DMS79 (cell line): ENCODE measurements at places on chromosomes 2 and 18.
A peak's percentile ranks its signal among the peaks of the same experiment; 100 is the strongest.

DNA sequence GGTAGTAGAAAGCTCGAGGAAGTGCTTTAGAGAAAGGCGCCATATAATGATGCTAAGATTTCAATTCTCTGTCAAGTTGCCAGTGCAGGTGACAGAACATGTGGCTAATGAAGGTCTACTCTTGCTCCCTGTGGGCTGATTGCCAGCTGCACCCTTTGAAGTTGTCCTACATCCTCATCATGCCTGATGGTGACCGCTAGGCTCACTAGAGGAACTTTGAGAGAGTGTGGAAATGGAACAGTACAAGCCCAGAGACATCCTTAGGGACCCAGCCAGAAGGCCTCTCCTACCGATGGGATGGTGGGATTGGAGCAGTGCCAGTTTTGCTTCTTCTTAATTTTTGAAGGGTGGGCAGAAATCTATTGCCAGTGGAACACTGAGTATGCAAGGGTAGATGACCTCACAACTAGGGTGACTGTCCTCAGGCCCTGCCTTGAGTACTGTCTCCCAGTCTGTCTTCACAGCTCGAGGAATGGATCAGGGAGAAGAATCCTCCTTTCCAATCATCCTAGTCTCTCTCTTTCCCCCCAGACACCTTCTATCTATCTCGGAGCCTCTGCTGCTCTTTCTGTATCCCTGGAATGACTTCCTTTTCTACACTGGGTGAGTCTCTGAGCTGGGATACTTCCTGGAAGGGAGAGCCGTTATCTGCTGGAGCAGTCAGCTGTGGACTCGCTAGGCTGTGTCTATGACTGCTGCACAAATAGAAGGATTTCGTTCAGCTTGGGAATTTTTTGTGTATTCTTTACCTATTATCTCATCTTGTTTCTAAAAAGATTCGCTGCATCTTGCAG, 33.5 kb downstream of the LGALSL start:
- no peak for DNase-seq

DNA sequence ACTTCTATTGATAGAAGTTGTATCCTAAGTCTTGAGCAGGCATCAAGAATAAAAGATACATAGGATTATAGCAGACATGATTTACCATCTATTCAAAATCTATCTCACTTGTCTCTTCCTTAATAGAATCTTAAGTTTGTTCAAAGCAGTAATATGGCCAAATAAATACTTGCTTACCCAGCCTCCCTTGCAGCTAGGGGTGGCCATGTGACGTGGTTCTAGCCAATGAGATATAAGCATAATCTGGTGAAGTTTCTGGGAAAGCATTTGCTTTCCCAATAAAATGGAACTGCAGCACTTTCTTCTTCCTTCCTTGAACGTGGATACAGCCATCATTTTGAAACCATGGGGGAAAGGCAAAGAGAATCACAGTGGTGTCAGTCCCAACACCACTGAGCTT, 33.7 kb upstream of the SLC1A4 start:
- DNase-seq, result no peak

DNA sequence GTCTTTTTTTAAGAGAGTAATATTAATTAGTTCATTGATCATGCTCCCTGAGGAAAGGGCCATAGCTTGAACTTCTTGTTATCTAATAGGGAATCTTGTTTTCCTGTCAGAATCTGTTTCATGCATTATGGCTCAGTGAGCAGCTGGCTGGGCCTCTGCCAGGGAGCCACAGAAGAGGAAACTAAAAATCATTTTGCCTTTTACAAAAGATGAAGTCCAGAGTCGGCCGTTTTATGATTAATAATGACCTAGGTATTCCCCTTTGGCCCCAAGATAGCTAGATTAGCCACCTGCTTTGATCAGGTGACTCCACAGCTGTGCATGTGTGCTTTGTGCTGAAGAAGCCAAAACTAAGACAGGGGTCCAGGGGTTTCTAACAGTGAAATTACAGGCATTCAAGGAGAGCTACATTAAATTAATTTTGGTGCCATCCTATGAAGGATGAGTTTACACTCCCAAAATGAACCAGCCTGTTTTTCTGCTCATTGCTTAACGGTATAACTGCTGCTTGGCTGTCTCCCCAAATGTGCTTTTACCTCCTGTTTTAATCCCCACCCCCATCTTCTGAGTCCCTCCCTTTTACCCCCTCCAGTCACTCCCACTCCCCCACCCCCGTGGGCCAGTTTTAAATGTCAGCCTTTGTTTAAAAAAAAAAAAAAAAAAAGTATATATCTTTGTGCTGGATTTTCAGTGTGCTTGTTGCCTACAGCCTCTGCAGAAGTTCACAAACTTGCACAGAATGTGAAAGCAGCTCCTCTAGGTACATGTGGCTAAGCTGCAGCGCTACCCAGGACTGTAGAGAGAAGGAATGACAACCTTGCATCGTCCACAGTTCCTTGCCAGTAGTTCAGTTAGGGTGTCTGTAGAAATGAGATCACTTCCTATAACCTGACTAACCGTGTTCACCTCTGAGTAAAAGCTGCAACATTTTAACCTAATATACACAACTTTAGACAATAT, 93.1 kb downstream of the CABLES1 start:
- DNase-seq, result peak; percentile 42

GRCh38 chr2:205383601-205384000, 298.7 kb upstream of the NRP2 start:
- no peak for DNase-seq

GRCh38 chr2:224086226-224086914, 47.3 kb upstream of the SERPINE2 start:
- DNase-seq, result no peak

DNA sequence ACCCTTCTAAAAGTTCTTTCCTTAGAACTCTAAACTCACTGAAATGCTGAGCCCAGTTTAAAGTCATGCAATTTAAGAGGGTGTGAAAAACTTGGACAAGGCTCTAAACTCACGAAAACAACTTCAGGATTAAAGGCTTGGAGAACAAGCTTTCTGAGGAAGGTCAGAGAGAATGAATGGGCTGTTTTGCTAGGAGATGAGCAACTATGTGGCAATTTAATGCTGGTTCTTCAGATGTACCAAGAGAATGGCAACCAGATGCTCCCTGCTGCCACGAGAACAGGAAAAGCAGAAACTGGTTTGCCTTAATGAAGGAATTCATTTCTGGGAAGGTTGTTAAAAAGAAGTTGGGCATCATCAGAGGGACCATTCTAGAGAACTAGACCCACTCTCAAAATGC, 77.8 kb upstream of the PMAIP1 start:
- no peak for DNase-seq

DNA sequence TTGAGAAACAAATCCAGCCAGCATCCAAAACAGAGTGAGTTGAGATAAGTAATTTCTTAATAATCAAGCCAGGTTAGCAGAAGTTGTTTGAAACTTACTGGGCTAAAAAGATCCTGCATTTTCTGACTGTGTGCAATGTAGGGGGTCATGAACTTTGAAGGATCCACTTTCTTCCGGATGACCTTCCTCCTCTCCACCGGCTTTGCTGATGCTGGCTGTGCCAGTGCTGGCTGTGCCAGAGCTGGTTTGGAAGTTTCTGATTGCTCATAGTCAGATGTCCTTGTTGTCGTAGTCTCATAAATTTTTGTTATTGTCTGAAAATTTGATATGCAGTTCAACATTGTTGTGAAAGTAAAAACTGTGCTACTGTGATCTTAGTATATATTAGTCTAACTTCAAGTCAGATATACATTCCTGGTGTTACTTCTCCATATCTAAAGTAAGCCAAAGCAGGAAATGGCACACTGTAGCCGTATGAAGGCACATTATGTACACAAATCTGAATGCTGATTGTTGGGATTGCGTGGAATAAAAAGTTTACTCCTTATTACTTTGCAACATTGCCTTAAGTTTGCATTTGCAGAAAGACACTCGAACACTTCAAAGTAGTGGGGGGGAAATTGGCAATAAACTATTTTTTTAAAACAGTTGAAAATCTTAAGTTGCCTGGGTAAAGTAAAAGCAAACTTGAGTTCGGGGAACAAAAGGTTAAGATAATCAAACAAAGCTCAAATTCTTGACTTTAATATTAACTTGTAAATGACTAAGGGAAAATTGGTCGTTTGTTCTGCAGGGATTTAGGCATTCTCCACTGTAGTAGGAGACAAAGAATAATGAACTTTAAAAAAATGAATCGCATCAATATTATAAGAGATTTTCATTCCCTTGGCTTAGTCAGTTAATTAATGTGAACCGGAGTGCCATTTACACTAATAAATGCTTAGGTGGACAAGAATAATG, 6.4 kb downstream of the NEB start:
- no peak for DNase-seq

- DNase-seq, result no peak
Observed at GRCh38 chr2:88614497-88615157, 12.6 kb downstream of the EIF2AK3 start.

DNA sequence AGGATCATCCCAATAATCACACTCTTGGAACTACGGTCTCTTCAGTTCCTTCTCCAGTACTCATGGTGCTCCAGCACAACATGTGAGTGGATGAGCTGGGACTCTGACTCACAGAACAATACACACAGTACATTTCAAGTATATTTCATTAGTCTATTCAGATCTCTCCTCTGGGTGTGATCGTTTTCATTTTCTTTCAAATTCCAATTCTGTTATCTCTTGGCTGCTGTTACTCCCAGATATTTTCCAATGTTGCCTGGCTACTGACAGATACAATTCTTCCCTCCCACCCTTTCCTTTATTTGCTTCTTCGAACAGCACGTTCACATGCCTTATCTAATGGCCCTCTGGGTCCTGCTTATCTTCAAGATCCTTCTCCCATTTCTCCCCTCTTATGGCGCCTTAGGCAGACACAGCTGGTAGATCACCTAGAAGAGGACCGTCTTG, 216.0 kb downstream of the ACKR3 start:
- DNase-seq, result no peak

DNA sequence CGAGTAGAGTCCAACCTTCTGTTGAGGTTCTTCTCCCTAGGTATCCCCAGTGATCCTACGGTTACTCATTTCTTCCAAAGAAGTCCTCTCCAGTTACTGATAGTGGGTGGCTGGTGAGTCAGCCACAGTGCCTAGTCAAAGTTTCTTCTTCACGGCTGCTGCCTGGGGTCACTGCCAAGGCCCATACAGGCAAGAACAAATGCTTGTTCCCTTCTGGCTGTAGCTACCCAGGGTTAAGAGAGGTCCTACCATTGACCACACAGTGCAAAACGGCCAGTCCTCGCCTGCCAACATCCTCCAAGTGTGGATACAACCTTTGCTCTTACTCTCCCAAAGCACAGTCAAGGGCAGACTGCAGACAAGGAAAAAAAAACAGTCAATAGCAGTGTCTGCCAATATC, 2.9 kb upstream of the PTPN4 start:
- no peak for DNase-seq

DNA sequence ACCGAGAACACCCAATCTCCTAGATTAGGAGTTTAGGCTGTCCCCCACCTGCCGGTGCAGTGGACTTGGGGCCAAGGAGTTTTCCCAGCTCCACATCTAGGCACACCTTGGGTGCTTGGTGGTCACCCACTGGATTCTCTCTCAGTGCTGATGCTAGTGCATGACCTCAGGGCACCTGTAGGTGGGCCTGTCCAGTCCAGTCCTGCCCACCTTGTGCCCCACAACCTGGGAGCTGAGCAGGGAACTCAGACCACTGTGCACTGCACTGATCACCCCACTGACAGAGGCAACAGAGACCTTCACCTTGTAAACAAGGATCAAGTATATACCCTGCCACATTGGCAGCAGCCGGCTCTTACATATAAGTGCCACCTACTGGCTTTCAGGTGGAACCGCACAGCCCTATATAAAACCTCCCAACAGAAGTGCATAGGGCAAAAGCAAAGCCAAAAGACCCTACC, 12.7 kb upstream of the CDH19 start:
- no peak for DNase-seq

- peak; percentile 73 for DNase-seq
Observed at GRCh38 chr2:65382776-65383357, 49.5 kb downstream of the SPRED2 start.

DNA sequence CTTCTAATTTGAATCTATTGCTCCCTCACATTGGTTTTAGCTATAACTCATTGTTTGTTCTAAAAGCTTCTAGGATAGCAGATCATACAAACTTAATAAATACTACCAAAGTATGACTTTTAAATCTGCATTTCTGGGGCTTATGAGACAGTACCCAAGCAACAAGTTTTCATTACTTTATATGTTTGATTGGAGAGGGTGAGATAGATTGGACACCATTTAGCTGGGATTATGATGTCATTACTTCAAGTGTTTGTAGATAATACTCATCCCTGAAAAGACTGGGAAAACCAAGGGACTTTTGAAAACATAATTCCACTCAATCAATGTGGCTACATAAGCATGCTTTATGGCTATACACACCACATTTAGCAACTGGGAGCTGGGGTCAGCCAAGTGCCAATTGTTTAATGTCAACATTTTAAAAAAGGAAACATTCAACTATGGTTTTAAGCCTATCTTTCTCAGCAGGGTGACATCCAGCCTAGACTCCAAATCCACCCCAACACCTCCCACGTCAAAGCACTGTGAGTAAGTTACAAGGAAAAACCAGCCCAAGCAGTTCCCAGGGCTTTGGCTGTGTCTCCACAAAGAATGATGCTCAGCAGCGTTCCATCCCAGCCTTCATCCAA, 119.9 kb downstream of the ETAA1 start:
- DNase-seq, result no peak

DNA sequence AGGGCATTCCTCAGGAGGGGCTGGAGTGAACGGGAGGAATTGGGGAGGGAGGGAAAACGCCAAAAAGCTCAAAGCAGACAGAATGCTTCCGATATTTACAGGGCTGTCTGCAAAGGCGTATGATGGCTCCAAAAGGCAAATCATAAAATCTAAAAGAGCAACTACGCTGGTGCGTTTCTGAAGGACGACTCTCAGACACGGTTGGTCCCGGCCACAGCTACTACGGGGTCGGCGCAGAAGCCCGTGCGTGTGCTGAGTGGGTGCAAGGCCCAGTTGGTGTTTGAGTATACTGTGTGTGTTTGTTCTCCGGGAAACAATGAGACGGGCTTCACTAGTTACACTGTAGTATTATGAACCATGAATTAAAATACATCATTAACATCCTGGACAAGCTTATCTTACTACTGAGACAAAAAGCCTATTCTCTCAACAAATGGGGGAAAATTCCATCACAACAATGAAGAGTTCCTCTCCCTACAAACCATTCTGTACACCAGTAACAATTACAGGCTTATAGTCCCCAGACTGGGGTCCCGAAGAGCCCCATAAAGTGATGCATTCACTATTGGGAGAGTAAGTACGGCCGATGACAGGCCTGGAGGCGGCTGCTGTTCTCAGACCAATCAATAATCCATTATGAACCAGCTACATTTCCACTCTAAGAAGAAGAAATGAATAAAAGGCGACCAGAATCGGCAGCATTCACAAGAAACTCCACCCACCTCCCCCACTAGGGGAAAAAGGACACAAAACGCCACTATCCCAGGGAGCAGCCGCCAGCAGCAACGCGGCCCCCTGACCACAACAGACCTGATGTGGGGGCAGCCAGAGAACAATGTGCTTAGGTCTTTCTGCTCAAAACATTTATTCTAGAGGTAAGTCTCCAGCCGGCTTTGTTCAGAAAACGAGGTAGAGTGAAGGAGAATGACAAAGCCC, 43.4 kb downstream of the ZNF516 start:
- DNase-seq, result no peak

GRCh38 chr2:34570266-34570872, 971.3 kb upstream of the FAM98A start:
- no peak for DNase-seq
